ENCODE measurements at places on chromosomes 2 and 18.

GRCh38 chr2:33764551-33764950 lies 165.5 kb upstream of the FAM98A start:
- no peak for DNase-seq

GRCh38 chr2:188204824-188205223 lies 86.8 kb upstream of the GULP1 start:
- no peak for DNase-seq

DNA sequence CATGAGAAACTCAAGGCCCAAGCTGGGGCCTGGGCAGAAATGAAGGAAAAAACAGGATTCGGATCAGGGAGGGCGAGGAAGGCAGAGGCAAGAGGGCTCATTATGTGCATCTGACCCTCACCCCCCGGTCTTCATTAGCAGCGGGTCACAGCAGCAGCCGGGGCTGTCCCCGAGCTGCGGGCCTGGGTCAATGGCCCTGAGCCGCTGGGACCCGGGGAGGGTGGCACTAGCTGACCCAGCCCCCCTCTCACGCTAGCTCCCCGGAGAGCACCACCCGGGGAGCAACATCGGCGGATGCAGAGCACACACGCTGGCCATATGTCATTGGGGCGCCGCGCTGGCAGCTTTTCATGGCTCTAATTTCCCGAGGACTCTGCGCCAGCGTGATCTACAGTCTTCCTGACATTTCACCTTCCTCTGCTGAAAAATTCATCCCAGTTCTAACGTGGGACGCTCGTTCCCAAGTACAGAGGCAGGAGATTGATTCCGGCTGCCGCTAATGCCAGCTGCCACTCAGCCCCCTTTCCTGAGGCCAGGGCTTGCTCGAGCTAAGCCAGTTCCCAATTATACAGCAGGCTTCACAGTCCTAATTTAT lies 63.7 kb downstream of the EIPR1 start:
- DNase-seq, result no peak

DNA sequence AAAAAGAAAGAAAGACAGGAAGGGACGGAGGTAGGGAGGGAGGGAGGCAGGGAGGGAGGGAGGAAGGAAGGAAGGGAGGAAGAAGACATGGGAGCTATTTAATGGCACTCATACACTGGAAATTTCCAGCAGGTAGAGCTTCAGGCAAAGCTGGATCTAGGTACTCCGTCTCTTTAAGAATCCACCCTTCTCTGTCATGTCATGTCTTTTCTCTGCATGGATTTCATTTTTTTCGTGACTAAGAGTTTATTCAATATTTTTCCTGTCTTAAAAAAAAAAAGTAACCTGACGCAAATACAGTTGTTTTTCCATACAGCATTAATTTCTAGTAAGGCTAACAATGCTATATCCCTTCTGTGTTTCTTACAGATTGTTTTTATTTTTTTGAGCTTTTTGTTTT lies 56.3 kb upstream of the MCFD2 start:
- DNase-seq, result no peak

DNA sequence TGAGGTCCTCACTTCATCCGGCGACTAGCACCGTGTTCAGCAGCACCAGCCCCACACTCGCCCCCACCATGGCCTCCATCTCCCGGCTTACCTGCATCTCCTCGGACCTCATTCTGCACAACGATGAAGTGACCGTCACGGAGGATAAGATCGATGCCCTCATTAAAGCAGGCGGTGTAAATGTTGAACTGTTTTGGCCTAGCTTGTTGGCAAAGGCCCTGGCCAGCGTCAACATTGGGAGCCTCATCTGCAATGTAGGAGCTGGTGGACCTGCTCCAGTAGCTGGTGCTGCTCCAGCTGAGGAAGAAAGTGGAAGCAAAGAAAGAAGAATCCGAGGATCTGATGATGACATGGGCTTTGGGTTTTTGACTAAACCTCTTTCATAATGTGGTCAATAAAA lies 70.5 kb upstream of the MYCN start:
- no peak for DNase-seq

DNA sequence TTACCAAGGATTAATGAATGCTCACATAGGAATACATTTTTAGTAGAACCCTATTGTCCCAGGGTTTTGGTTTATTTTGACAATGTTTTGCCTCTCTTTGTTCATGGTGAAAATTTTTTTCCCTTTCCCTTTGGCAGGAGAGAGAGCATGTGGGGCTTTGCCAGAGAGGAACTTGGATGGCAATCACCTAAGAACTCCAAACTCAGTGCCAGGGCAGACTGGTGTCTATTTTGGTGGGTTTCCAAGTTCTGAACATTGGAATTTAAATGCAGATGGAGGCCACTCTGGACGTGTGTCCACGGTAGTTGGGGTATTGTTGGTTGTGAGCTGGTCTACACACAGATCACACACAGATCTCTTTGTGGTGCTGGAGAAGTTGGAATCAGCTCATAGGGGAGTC lies 2091.1 kb upstream of the PIK3C3 start:
- DNase-seq, result no peak

DNA sequence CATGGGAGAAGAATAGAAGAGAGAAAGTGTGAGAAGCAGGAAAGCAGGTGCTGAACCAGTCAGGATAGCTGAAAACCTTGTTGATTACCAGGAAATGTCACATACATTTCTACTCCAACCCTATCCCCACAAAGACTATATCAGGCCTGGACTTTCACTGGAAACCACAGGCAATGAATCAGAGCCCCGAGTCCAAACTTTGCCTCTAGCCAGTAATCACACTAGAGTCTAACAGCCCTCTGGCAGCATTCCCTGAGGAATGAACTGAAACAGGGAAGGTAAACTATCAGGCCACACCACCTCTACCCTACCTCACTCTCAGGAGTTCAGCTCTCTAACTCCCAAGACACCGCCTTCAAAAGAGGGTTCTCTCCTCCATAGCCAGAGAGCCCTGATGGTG lies 18.7 kb upstream of the IHH start:
- no peak for DNase-seq

- DNase-seq, result no peak
These were observed 111.2 kb upstream of the SETBP1 start for GRCh38 chr18:44569391-44570055.

DNA sequence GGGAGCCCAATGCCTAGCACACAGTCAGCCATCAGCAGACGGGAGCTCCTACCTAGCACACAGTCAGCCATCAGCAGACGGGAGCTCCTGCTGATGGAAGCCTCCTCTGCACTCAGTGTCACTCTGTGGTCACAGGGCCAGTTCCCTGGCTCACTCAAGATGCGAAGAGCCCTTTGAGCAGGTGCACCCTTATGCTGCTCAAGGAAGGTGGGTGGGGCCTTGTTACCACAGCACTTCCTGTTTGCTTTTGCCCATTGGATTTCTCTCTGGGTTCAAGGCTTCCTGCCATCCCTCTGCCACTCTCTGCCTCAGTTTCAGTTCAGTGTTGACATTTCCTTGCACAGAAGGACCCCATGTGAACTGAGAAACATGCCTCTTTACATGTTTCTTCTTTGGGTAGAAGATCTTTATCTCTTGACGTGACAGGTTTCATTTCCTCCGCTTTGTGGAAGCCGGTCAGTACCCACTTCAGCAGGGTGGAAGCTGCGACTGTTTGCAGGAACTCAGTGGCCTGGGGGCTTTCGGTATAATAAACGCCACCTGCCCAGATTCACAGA lies 11.6 kb downstream of the TRIB2 start:
- DNase-seq, result peak; percentile 18

- no peak for DNase-seq
These were observed 97.9 kb downstream of the ACKR3 start for GRCh38 chr2:236667526-236667925.
